ENCODE measurements at places on chromosomes 11 and 22.
A peak's percentile ranks its signal among the peaks of the same experiment; 100 is the strongest.

- DNase-seq = no peak
Measured at GRCh38 chr22:20199413-20199842, 48.6 kb upstream of the CCDC188 start.

DNA sequence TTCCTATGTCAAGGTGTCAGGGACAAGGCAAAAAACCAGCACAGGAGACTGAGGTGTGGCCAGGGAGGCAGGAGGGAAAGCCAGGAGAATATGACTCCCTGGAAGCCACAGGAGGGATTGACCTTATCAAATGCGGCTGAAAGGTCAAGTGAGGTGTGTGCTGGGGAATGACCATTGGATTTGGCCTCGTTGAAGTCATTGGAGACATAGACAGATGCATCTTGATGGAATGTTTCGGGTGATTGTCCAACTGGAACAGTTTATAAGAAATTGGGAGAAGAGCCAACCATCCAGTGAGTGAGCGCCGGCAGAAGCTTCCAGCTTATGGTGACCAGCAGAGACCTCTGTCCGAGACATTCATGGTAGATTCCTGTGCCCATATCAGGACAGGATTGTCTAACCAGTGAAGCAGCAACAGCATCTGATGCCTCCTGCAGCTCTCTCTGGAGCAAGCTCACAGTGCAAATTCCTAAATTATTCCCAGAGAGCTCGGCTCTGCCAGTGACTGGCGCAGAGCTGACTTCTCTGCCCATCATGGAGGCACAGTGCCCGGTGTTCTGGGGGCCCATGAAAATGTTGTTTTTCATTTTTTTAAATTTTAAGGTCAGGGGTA is 95.4 kb downstream of the MYO18B start:
- DNase-seq = no peak

DNA sequence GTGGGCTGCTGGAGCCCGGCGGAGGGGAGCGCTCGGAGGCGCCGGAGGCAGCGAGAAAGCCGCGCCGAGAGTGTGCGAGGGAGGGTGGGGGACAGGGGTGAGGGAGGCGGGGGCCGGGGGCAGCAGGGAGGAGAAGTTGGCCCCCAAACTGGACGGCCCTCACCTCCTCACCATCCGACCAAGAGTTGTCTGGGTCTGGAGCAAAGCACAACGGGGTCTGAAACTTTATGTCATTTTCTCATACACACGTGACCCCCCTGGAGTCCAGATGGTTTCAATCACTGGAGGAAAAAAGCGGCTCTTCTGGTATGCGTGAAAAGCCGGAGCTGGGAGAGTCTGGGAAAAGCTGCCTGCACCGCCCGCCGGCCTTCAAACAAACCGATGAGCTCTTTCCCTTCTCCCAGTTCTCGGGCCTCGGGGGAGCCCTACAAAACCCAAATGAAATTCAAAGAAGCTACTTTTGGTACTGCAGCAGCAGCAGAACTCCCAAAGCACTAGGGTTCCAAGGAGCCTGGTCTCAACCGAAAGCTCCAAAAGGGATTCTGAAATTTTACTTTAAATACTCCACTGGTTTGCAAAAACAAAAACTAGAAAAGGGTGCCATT is 39.7 kb upstream of the AKIP1 start:
- peak; percentile 80 for DNase-seq

- DNase-seq = no peak
Measured at GRCh38 chr11:46485856-46486443, 94.4 kb upstream of the CHRM4 start.
